ENCODE measurements at places on chromosomes 3 and 15.

GRCh38 chr15:99424978-99425656, 140.7 kb upstream of the MEF2A start:
- no peak for DNase-seq

GRCh38 chr15:95345867-95346266, 984.6 kb upstream of the NR2F2 start:
- DNase-seq: no peak

DNA sequence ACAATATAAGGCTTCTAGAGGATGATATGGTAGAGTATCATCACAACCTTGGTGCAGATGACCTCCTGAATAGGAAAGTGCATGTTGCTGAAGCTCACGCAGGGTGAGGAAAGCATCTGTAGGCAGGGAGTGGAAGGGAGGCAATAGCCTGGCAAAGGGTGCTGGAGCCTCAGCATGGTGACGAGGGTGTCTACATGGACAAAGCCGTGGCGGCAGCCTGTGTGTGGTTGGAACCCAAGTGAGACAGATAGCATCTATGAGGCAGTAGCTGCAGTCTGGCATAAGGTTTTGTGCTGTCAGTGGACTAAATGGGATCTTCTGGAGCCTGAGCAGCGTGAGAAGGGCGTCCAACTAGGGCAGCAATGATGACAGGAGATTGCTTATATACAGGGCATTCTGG, 132.5 kb downstream of the DLG1 start:
- DNase-seq: no peak

DNA sequence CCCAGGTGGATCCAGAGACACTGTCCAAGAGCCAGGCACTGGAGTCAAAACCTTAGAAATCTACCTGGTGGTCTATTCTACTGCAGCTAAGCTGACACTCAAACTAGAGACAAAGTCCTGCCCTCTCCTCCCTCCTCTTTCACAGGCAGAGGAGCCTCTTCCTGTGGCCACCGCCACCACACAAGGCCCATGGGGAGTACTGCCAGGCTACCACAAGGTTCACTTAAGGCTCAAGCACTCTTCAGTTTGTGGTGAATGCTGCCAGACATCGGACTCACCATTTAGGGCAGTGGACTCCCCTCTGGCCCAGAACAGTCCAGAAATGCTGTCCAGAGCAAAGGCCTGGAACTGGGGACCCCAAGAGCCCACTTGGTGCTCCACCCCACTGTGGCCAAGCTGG, 160.9 kb downstream of the ADAMTS17 start:
- no peak for DNase-seq

- no peak for DNase-seq
Observed at GRCh38 chr15:27165590-27165989, 194.6 kb downstream of the GABRG3 start.

DNA sequence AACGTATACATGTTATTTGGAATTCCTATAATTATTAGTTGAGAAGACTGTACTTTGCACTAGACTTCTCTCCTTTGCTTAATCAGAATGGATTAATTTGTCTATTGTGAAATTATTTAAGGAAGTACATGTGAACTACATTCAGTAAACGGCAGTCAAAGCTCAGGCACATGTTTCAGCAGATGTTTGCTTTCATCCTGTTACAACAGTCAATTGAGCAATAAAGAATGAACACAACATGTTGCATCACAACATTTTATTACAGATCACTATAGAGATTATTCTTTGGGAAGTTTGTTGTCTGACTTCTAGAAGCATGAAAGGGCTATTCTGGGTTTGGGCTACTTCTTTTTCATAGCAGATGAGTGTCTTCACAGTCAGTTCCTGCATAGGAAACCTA, 39.2 kb downstream of the RAB27A start:
- DNase-seq: no peak

All from NCI-H524 treated with DMSO at 0.1 percent for 48 hours (cell line).